ENCODE measurements at places on chromosomes 7 and 10.

DNA sequence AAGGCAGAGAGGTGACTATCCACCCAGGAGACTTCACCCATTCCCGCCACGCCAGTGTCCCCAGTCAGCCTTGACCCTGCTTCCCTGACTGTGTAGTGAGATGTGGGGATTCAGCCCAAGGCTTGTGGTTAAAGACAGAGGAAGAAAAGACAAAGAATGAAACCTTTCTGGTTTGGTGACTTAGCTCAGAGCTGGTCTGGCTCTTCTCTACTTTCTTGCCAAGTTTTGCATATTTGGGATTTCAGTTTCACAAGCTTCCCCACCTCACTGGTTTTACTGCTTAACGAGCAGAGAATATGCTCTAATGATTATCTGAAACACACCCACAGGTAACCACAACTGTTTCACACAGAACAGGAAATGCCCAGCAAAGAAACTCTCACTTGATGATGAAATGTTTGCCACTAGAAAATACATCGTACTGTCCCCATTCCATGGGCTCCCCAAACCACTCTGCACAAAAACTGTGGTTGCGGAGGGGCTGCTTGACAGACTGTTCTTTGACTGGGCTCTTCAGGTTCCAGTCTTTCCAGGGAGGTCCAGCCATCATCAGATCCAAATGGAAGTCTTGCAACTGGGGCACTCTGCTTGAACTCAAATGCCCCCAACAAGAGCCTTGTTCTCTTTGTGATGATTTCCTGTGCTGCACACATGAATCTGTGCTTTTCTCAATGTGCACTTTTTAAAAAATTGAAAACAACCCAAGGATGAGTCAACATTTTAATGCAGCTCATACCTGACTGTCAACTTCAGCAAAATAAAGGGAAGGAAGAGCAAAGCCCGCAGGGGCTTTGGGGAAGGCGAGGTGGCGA lies 95.5 kb downstream of the CTBP2 start:
- no peak for DNase-seq

GRCh38 chr7:46357290-46357689 lies 436.2 kb upstream of the IGFBP3 start:
- no peak for DNase-seq

- DNase-seq: no peak
Measured at GRCh38 chr7:151456782-151457181, 16.8 kb upstream of the CRYGN start.

- DNase-seq: no peak
Measured at GRCh38 chr7:150389532-150389816, 10.3 kb downstream of the ZNF775 start.

DNA sequence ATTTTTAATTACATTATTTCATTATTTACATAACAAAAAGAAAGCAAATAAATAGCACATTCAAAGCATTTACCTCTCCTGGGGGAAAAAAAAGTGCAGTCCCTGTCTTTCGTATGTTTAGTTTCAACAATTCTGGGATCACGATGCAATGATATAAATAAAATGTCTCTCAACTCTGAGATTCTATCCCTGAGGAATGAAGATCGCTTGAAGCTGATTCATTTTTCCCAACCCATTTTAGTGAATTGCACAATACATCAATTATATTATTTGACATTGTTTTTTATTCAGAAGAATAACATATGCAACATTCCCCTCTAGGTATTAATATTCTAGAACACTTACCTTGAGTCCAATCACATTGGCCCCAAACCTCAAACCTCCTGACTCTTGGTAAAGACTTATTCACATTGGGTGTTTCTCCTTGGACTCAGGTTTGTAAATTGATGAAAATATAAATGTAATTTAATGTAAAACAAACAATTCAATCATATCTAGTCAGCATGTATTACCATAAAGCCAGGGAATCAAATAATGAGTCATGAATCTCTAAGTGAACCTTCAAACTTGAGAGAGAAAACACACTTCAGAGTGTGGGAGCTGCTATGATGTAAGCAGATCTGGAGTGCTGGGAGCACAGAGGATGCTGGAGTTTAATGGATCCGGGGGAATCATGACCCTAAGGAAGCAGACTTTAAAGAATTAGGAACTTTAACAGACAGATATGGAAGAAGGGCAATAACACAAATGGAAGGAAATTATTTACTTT lies 5.3 kb upstream of the SCIN start:
- DNase-seq: no peak

DNA sequence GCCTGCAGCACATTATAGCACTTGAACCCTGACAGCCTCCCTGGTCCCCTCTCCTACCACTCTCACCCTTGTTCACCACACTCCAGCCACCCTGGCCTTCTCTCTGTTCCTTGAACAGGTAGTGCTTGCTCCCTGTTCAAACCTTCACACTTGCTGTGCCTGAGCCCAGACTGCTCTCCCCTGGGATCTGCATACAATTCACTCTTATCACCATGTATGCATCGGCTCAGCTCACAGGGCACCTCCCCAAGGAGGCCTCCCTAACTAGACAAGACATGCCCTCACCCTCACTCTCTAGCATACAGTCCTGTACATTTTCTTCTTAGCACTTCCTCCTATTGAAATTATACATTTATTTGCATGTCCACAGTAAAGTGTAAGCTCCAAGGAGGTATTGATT lies 59.3 kb downstream of the FAM13C start:
- no peak for DNase-seq

GRCh38 chr10:110311357-110311949 lies 6.7 kb upstream of the SMNDC1 start:
- peak; percentile 70 for DNase-seq

DNA sequence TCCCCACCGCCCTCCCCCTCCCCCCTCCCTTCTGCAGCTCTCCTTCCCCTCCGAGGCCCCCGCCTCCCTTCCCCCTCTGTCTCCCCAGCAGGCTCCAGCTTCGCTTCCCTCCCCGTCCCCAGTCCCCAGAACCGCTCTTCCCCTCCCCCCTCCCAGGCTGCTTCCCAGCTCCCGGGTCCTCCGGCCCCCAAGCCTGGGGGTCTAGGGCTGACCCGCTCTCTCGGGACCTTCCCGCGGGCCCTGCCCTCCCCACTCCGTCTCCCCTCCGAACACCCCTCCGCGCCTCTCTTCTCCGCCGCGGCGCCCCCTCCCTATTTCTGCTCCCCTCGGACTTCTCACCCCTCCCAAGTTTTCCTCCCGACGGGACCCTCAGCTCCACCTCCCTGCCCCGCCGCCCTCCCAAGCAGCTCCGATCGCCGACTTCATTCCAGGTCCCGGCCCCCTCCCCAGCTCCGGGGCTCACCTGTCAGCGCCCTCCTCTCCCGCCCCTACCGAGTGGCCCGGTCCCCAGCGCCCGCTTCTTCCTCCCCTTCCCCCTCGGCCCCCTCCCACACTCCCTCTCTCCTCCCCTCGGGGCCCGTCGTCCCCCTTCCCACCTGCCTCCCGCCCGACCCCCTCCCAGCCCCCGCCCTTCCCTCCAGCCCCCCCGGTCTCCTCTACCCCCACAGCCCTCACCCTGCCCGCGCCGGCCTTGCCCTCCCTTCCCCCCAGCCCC lies 990 bp downstream of the ZNF467 start:
- no peak for DNase-seq

DNA sequence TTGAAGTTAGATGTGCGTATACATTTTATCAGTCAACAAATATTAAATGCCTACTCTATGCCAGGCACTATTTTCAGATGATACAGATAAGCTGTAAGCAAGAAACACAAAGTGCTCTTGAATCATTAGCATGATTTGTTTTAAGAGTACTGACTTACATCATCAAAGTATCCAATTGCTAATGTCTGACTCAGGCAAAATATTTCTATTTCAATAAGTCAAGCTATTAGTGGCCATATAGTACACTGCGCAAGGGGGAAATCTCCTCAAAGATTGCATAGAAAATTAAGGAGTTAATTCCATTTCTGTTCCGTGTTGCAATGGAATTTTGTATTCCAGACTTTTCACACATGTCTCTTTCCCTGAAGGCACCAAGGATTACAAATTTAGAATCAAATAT lies 46.1 kb upstream of the DNAJC1 start:
- DNase-seq: no peak

DNA sequence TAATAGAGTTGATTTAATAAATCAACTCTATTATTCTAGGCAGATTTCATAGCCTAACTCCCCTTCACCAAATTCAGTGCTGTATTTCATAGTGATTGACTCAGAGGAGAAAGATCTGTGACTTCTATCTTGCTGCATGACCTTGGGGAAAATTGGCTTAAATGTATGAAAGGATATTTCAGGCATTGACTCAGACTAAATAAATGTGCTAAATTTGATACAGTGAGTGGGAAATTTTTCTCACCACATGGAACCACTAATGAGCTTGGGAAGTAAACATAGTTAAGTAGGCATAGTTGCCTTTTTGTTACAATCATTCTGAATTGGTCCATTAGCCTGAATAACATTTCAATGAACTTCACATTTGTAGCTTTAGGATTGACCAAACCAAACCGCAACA lies 89.0 kb upstream of the PRPS1L1 start:
- DNase-seq: no peak

GRCh38 chr10:104307576-104308438 lies 30.5 kb downstream of the ITPRIP start:
- DNase-seq: no peak

Measured in right forelimb (tissue), 1 donor.